Suppressor macrophage treated with lipopolysaccharide for 4 hours (primary cell): ENCODE measurements at places on chromosomes 5 and 9.

DNA sequence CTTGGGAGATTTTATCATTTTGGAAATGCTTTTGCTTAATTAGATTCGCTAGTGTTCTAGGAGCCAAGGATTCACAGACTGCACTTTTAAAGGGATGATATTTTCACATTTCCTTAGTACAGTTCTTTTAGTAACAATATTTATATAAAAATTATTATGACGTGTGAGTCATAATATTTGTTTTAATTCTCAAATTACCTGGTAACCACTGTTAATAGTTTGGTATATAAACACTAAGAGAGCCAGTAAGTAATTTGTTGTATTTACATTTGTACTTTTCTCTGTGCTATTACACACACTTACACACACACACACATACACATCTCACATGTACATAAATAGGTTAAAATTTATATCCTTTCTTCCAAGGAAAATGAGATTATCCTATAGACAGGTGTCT lies 58.8 kb upstream of the RAD23B start:
- DNase-seq, result no peak

- DNase-seq, result peak; percentile 77
These were observed 65.3 kb downstream of the RXRA start for GRCh38 chr9:134391319-134392231.

GRCh38 chr9:116991051-116991450 lies 303.9 kb downstream of the TRIM32 start:
- no peak for DNase-seq

GRCh38 chr9:135848341-135849047 lies 58.9 kb downstream of the CAMSAP1 start:
- no peak for DNase-seq

- DNase-seq, result no peak
These were observed 458.8 kb downstream of the ICE1 start for GRCh38 chr5:5881294-5881693.

DNA sequence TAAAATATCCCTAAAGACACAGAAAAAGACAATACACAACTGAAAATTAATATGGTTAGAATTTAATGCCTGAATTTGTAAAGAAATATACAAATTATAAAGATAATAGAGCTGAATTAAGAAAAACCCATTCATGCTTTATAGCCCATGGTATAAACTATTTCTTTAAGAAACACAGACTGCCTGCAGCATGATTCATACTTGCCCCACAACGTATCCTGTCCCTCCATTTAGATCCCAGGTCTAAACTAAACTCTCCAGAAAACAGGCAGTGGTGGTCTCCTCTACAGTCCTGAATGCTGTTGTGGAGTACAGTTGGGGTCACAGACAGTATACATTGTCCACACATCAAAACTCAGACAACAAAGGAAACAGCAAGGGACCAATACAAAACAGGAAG lies 24.8 kb downstream of the IL6ST start:
- no peak for DNase-seq

DNA sequence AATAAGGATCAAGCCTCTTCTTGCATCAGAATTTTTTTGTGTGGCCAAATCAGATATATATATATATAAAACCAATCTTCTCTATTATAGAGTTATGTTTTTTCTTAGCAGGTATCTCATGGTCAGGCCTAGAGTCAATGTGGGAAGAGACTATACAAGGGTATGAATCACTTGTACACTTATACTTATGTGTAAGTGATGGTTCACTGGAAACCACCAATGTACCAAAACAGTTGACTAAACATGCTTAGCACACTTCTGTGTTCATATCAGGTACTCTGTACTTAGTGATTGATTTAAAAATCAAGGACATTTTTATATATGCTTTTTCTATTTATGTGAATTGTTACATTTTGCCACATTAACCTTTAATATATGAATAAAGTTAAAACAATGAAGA lies 92.6 kb downstream of the CWC27 start:
- DNase-seq, result no peak

- no peak for DNase-seq
These were observed 34.1 kb upstream of the EFNA5 start for GRCh38 chr5:107704681-107705401.

DNA sequence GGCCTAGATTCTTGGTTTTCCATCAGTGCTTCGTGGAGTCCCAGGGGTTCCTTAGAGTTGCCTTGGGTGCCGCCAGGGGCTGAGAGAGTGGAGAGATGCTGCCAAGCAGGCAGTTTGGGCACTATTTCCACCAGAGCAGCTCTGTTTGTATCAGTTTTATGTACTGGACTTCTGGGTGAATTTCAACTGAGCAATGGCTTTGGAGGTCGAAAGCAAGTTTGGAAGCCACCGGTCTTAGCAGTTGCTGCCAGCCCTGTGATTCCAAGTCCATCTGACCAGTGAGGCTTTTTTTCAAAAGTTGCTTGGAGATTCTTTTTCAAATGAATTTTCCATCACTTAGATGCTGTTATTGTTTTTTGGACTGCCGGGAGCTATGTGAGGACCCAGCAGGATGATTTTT lies 68.5 kb downstream of the ANGPTL2 start:
- no peak for DNase-seq

DNA sequence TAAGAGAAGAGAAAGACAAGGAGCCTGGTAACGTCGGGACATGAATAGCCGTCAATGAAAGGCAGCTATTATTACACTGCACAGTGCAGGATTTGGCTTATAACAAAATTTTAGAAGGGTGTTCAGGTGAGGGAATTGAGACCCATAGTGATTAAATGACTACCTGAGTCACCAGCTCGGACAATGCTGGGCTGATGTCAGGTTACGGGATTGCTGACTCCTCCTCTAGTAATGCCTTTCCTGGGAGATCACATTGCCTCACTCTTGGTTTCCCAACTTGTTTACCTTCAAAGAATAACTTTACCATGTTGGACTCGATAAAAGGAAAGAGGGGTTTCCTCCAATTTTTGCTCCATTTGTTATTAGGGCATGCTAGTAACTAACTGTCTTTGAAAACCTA lies 132.6 kb downstream of the GHR start:
- DNase-seq, result no peak

DNA sequence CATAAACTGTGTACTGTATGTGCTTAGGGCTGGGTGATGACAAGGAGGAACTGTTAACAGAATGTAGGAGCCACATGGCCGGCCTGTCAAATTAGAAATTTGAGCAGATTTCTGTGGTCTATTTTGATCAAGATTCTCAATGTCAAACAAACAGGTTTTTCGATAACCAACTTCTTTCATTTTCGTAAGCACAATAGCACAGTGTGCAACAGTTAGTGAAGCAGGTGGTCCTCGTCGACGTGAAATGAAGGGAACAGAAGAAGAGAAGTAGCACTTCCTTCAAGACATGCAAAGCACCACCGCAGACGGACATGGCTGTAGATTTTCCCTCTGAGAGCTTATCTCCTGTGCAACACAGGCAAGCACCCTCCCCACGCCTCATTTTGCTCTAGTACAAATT lies 252.1 kb downstream of the CRB2 start:
- no peak for DNase-seq

DNA sequence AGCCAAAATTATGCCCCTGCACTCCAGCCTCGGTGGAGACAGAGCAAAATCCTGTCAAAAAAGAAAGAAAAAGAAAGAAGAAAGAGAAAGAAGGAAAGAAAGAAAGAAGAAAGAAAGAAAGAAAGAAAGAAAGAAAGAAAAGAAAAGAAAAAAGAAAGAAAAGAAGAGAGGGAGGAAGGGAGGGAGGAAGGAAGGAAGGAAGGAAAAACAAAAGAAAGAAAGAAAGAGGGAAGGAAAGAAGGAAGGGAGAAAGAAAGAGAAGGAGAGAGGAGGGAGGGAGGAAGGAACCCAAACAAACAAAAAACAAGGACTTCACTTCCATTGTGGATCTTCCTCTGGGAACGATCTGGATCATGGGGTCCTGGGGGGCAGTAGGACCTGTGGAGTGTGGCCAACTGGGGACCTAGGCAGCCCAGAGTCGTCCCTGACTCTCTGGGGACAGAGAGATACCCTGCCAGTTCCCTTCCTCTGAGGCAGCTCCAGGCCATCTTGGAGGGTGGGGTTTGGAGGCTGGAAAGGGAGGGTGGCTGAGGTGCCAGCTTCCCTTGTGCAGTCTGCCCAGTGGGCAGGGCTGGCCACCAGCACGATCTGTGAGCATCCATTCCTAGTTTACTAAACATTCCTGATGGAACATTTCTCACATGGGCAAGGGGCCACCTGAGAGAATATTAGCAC lies 216.8 kb downstream of the PAX5 start:
- DNase-seq, result no peak

DNA sequence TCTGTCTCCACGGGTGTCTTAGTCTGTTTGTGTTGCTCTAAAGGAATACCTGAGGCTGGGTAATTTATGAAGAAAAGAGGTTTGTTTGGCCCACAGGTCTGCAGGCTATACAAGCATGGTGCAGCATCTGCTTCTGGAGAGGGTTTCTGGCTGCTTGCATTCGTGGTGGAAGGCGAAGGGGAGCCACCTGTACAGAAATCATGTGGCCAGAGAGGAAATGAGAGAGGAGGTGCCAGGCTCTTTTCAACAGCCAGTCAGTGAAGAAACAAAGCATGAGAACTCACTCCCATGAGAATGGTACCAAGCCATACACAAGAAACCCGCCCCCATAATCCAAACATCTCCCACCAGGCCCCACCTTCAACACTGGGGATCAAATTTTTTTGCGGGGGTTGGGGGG lies 53.4 kb downstream of the PFDN1 start:
- no peak for DNase-seq

DNA sequence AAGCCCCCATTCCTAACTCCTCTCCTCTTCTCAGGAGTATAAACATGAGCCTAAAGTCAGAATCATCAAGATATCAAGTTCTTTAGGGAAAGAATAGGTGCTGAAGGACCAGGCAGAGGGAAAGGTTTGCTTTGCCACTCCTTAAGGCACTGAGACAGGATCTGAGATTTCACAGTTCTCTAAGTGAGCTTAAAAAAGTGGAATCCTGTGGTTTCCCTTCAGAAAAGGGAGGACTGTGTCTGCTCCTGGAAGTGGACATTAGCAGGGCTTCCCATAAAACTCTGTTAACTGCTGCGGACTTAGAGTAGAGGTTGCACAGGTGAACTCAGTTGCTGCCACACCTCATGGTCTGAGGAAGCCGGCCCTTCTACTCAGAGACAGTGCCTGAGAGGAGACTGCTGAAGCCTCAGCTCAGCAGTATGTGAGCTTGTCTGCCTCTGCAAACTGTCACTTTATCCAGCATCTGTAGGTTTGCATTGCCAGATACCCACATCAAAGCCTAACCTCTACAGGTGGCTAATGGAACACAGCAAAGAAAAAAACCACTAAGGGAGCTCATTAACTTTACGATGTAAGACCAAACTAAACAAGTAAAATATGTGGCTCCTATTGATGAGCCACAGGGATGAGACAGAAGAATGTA lies 42.9 kb downstream of the RIC1 start:
- DNase-seq, result no peak

DNA sequence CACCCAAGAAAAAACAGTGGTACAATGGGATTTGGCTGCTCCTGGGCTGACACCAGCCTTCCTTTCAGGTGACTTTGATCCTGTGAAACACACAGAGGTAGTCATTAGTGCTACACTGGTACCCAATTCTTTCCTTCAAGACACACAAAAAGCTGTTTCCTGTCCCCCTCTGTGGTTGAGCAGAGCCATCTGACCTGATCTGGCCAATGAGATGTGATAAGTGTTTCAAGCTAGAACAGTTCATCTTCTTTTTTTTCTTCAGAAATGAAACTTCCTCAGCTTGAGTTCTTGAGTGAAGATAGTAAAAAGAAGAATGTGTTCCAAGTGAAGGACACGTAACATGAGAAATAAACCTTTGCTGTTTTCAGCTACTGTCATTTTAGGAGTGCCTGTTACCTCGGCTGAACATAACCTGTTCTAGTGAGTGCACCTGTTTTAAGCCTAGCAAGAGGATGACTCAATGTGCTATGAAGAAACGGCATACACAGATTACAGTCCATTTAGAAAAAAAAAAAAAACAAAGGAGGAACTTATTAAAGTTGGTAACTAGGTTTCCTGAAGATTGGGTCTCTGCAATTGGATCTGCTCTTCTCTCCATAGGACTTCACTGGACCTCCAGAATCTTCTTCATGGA lies 287.8 kb downstream of the GAS1 start:
- DNase-seq, result no peak

- no peak for DNase-seq
These were observed 408.8 kb upstream of the ACTBL2 start for GRCh38 chr5:57891443-57891842.

GRCh38 chr5:8349855-8350254 lies 480.9 kb downstream of the MTRR start:
- no peak for DNase-seq

GRCh38 chr5:124044613-124045012 lies 532.6 kb downstream of the CSNK1G3 start:
- DNase-seq, result no peak

- no peak for DNase-seq
These were observed 1162.5 kb upstream of the DMAC1 start for GRCh38 chr9:8962084-8962483.

DNA sequence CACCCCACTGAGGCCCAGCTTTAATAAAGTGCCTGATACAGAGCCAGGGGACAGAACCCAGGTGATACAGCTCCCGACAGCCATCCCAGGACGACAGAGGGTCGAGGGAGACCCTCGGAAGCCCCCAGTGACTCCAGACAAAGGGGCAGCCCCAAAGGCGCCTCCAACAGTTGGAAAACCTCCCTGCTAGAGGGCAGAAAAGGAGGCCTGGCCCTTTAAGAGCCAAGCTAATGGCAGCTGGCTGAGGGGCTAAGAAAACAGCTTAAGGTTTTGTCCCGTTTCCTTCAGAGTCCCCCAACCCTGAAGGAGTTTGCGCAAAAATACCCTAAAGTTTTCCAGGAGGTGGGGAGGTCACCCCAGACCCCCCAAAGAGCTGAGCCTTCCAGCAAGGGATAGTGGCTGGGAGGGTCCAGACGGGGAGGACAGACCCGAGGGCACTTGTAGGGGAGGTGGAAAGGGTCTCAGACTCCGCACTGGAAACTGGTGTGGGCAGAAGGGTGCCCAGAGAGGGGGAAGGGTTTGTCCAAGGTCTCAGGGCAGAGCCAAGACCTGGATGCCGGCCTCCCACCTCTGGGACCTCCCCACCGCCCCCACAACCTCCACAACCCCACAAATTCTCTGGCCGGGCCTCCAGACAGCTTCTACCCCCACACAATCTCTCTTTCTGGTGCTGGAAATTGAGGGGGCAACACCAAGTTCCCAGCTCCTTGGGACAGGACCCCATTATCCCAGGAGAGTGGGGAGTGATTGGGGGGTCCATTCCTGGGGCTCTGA lies 8.2 kb upstream of the AK1 start:
- DNase-seq, result no peak

DNA sequence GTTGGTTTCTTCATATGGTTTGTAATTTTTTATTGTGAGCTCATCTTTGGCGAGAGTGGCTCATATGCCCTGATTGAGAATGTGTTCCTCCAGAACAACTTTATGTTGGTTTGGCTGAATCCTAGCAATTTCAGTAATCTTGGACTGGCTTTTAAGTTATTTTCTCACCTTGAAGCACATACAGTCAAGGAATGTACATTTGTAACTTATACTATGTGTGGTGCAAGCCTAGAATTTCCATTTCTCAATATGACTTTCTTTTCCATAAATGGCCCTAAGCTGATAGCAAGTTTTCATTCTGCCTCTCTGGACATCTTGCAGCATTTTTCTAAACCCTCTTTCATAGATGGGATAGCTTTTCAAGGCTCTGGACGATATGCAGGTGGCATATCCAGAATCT lies 247.5 kb downstream of the DOCK8 start:
- DNase-seq, result no peak

- DNase-seq, result no peak
These were observed 167.5 kb downstream of the HSPA4 start for GRCh38 chr5:133219296-133219695.

GRCh38 chr5:139382807-139383206 lies 290 bp downstream of the SLC23A1 start:
- DNase-seq, result no peak

- no peak for DNase-seq
These were observed 248.8 kb downstream of the TENT4A start for GRCh38 chr5:6961837-6962635.
